SK-N-MC (cell line): ENCODE measurements at places on chromosomes 1 and 21.

DNA sequence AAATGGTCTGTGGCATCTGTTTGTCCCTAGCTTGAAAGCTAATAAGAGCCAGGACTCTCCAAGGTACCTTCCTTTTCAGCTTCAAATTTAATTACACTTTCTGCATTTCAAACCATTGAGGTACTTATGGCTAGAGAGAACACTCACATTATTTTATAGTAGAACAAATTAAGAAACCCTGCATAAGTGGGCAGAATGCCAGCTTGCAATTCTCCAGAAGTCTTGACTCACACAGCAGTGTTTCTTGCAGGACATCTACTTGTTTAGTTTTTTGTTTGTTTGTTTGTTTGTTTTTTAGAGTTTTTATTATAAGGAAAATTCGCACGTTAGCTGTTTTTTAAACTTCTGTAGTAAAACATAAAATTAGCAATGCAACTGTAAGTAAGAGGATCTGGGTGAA, 397.2 kb downstream of the NEGR1 start:
- DNase-seq, result no peak

DNA sequence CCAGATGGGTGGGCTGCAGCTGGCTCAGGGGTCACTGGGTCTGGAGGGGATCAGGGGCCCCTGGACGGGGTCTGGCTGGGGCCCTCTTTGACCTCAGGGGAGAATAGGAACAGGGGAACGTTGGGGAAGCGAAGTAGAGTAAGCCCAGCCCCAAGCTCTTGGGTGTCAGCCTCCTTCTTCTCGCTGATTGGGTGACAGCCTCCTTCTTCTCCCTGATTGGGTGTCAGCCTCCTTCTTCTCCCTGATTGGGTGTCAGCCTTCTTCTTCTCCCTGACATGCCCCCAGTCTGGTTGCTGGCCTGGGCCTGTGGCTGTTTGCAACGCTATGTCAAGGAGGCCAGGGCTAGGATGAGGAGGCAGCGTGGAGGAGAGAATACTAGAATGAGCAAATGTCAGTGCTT, 76.7 kb upstream of the CASZ1 start:
- DNase-seq, result no peak

DNA sequence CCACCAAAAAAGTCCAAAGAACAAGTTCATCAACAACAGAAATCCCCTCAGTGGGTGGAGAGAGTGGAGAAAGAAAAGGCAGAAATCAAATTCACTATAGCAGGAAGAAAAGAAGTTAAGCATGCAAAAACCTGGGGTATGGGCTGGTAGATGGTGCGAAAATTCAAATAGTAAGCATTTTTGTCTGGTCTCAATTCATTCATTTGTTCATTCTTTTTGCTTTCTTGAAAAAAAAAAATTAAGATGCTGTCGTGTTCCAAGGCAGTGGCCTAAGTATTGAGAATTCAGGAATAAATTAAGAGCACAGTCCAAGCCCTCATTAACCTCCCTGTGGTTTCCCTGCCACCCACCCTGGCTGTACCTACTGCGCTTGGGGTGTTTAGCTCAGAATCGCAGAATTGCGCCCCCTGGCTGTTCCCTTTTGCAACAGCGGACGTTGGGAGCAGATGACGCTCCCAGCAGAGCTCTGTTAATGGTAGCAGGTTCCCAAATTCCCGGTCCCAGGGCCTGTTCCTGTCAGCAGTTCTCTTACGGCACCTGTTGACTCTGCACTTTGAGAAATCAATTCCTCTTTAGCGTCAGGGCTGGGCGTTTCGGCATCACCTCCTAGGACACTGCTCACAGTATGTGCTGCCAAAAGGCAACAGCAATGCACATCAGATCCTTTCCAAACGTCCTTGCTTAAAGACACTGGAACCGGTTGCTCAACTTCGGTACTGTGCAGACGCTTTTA, 34.0 kb upstream of the SSX2IP start:
- no peak for DNase-seq

DNA sequence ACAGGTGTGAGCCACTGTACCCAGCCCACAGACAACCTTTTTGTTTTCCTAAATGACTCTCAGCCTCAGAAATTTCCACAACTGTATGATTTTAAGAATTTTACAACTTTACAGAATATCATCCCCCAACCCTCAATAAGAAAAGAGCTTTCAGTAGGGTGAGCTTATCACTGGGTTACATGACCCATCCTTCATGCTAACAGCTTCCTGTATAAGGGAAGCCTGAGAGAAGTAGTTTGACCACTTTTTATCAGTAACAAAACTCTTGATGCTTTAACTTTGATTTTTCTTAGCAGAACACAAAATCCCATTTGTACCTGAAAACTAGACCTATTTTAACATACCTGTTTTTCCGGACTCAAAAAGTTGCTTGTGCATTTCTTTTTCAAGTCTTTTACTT, 9.7 kb upstream of the MYBPHL start:
- no peak for DNase-seq

DNA sequence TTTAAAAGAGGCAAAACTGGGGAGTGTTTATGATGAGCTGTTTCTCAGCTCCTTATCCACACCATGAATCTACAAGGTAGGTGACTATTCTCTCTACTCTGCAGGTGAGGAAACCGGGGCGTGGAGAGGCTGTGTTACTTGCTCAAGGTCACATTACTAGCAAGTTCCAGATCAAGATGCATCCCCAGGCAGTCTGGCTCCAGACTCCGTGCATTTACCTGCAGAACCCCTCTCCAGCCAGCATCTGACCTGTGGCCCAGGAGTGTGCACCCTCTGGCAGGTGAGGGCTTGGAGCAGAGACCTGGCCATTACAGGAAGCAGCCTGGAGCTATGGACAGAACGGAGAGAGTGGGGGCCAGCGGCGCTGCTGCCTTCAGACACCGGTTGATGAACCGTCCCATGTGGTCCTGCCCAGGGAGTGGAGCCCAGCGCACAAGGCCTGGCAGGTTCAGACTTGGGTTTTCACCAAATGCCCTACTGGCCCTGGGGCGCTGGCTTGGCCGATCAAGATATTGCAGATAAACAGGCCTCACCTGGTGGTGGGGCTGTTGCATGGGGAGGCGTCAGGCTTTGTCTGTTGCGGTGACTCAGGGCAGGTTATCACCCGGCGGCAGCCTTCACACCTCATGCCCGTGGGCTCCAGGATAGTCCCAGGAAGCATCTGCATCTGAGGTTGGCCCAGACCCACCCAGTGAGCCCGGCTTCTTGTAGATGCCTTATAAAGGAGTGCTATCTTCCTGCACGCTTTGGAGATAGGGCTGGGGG, 29.2 kb upstream of the WNT4 start:
- DNase-seq, result no peak

GRCh38 chr1:152461544-152461943, 47.5 kb upstream of the CRNN start:
- no peak for DNase-seq

- no peak for DNase-seq
Measured at GRCh38 chr21:46038341-46038829, 56.8 kb downstream of the COL6A1 start.
